Left ventricle myocardium inferior (tissue), 1 donor: ENCODE measurements at places on chromosomes 3 and 15. TPM values are rescaled to one million over a fixed set of nuclear protein-coding genes. Genes with fewer than 3 reads are reported as not detected.

DNA sequence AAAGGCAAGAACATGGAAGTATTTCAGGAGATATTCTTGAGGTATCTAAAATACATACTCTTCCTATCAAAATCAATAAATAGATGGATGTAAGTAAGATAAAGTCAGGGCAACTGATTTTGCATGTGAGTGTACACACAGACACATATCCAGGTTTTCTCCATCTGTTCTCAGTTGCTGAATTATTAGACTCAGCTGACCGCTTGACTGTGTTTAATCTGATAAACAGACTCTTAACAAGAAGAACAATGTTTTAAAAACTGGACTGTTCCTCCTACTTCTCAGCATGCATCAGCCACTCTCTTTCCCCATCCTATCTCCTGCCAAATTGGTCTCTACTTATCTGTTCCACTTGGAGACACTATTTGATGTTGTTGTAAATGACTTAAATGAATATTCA, 73.5 kb downstream of the GOLGA8G start:
- DNase-seq: no peak

GRCh38 chr3:100105501-100105900, 8.8 kb downstream of the FILIP1L start:
- no peak for DNase-seq

GRCh38 chr3:6172871-6173642, 687.9 kb upstream of the GRM7 start:
- DNase-seq: no peak

The SLC28A2 gene
- total RNA-seq: not detected

DNA sequence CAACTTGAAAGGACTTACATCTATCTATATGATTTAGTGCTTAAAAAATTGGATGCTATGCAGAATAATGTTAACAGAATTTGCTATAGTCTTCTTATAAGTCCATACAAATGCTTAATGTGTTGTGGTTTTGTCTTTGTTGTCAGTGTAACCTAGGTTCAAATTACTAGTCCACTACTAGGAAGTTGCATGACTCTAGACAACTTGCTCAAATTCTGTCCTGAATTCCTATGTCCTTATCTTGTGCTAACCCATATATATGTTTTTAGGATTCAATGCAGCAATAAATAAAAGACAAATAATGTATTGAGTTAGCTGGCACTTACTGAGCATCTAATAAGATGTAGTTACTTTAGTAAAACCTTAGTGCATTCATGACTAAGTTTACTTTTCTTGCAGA, 276.5 kb upstream of the KCNMB2 start:
- no peak for DNase-seq

DNA sequence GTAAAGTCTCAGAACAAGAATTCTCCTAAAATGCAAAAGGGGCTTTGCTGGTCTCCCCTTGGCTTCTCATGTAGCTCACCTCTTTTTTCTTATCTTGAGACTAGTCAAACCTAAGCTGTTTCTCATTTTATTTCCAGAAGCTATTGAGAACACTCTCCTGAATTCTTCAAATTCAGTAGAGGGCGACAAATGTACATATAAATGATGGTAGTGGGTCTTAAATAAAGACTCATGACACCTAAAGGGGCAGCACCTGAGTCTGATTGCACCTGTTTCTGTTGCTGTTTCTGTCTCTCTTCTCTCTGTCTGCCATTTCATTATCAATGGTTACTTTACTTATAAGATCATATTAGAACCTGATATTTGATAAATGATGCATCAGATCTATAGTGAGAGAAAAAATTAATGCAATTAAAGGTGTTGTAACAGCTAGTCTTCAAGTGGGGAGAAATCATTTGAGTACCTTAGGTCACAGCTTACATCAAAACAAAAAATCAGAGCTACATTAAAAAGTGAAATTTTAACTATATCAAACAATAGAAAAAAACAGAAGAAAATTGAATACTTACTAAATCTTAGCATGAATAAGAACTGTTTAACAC, 7.0 kb downstream of the ADIPOQ start:
- no peak for DNase-seq

DNA sequence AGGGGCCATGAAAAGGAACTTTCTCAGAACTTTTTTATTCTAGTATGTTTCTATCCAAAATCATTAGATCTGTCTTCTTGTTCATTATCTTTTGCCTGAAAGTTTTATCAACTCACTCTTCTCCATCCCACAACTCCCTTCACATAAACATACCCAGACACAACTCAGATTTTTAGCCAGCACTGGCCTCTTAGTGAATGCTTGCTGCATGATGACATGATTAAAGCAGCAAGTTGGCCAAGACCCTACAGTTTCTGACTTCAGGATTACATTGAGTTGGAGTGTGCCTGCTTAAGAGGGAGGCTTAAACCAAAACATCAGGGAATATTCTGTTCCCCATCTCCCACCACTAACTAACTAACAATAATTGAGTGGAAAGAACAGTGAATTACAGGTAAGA, 38.1 kb downstream of the PLSCR2 start:
- DNase-seq: no peak

The PLA2G4E gene
- not detected for total RNA-seq

The APBA2 gene
- total RNA-seq: 0.38 TPM

GRCh38 chr3:14561051-14561960, 21.2 kb upstream of the GRIP2 start:
- DNase-seq: no peak

The FAM174B gene
- 17.1 TPM for total RNA-seq

DNA sequence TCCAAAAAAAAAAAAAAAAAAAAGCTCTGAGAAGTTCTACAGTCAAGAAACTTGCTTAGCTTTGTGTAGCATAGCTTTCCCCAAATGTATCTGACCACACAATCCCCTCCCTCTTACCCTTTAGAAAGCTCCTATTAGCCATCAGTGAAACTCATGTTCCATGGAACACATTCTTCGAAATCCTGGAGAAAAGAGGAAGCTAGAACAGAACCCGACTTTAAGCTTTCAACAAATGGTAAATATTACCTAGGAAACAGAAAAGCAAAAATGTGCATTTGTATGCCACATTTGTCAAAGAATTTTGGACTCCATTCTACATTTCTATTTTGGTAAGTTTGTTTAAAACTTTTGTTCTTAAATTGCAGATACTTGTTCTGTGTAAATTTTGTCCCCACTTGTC, 17.4 kb upstream of the CRTC3 start:
- no peak for DNase-seq

The GOLGA8T gene
- 0.47 TPM for total RNA-seq

DNA sequence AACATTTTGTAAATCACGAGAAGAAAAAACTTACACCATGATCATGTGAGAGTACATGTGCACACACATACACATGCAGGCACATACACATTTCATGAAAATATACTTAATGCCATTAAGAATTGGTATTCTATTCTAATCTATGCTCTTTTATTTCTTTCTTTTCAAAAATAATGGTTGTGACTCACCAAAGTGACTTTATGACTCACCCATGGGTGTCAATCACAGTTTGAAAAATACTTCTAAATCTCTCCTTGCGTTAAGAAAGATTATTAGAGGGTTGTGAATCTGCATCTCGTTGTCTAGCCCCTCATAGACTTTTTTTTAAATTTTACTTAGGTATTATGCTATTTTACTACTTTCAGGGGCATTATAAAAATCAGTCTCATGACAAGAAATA, 254.2 kb downstream of the TUSC7 start:
- DNase-seq: no peak

DNA sequence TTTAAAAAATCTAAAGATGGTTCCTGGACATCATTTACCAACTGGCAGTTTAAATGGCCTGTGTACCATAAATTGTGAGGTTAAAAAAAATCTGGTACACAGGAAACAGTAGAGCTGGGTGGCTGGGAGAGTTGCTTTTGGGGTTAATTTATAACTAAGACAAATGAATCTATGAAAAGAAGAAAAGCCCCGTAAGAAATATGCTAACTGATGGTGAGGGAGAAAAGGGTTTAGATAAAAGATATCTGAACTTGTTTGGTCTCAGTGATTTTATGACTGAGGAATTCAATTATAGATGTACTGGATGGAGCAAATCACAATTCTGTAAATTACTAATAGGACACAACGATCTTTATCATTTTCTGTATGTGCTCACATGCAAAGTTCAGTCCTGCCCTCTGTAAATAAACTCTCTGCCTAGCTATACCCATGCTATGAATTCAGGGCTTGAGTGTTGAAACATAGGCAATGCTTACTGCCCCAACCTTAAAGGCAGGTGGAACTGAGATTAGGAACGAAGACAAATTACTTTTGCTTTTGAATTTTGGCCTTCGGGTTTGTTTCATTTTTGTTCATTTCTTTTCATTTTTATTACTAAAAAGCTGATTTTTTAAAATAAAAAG, 28.0 kb downstream of the PPARG start:
- no peak for DNase-seq

DNA sequence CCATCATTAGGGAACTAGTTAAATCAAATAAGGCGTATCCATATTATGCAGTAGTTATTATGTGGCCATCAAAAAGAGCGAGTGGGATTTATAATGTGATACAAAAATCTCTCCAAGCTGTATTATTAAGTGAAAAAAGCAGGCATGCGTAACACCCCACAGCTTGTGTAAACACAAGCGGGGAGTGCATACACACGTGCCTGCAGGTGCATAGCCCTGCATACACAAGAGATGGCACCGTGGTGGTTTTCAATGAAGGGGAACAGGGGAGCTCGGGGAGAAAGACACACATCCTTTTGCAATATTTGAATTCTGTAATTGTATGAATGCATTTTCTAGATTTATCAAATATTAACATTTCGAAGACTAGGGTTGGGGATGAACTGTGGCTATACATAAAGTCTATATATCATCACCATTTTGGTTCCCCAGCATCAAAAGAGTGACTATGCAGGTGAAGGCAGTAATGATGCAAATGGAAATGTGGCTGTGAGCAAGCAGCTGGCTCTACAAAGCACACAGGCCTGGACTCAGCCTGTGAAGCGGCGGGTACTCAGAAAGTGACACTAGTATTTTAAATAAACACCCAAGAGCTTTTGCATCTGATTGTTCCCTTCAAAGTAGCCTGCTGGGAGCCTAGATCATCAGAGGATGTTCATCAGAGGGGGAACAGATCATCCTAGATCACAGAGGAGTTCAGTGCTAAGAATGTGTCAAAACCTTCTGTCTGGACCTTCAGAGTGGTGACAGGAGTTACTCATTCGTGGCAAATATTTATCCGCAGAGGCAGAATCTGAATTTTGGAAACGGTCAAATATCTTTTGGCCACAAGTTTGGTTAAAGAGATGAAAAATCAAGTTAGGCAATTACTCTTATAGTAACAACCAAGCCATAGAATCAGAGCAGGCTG, 9.4 kb upstream of the KIF7 start:
- no peak for DNase-seq

The BOC gene
- 6.7 TPM for total RNA-seq
